ENCODE measurements at places on chromosomes 5 and 9. TPM values are rescaled to one million over a fixed set of nuclear protein-coding genes. Genes with fewer than 3 reads are reported as not detected.
A peak's percentile ranks its signal among the peaks of the same experiment; 100 is the strongest.

DNA sequence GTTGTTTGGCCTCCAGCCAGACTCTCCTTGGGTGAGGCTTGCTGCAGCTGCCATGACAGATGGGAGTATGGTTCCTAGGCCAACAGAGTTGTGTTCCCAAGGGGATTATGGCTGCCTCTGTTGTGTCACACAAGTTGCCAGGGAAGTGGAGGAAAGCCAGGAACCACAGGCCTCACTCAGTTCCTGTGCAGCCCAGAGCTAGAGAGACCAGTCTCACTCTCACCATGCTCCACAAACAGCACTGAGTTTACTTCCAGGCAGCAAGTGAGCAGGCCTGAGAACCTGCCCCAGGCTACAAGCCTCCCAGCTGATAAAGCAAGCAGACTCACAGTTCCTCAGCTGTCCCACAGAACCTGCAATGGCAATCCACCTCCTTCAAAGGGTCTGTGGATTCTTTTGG, 273.6 kb upstream of the TAS2R1 start:
- DNase-seq, result no peak
- no peaks in the 10 kb centered on the region for H3K36me3 ChIP-seq
- no peak overlapping the region for H3K27ac ChIP-seq
- no peak overlapping the region for H3K4me3 ChIP-seq

DNA sequence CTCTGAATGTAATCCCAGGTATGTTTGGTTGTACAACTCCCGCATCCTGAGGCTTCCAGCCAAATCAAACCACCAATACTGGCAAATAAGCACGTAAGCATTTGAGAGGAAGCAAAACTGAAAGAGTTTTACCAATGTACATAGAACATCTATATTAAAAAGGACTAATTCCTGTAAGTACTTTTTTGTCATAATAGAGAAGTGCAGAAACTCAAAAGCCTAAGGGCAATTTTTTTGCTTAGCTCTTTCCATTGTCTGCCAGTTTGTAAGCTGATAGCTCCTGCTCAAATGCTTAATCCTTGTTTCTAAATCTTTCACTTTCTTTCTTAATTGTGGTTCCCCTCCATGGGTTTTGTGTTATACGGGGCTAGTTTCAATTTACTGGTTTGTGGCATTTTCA, 1151.8 kb downstream of the CDH12 start:
- no peak overlapping the region for H3K27ac ChIP-seq
- no peaks in the 10 kb centered on the region for H3K36me3 ChIP-seq
- H3K4me1 ChIP-seq, result no peaks in the 10 kb centered on the region
- H3K4me3 ChIP-seq, result no peak overlapping the region

- DNase-seq, result peak; percentile 82
- H3K27ac ChIP-seq, result peak overlapping the region; percentile 95
- peaks cover 40% of the 10 kb centered on the region for H3K4me1 ChIP-seq
- no peaks in the 10 kb centered on the region for H3K27me3 ChIP-seq
- H3K36me3 ChIP-seq, result peaks cover 4% of the 10 kb centered on the region
These were observed 724 bp downstream of the PRRC2B start for GRCh38 chr9:131394464-131395156.

- H3K27ac ChIP-seq, result no peak overlapping the region
- DNase-seq, result no peak
- no peaks in the 10 kb centered on the region for H3K36me3 ChIP-seq
- no peaks in the 10 kb centered on the region for H3K4me1 ChIP-seq
- no peaks in the 10 kb centered on the region for H3K27me3 ChIP-seq
These were observed 280.3 kb upstream of the CDH9 start for GRCh38 chr5:27318701-27319100.

GRCh38 chr9:108836319-108836718, 19.5 kb downstream of the ACTL7B start:
- no peaks in the 10 kb centered on the region for H3K36me3 ChIP-seq
- peaks cover 8% of the 10 kb centered on the region for H3K4me1 ChIP-seq
- no peak overlapping the region for H3K4me3 ChIP-seq
- H3K27me3 ChIP-seq, result no peaks in the 10 kb centered on the region
- H3K27ac ChIP-seq, result no peak overlapping the region

DNA sequence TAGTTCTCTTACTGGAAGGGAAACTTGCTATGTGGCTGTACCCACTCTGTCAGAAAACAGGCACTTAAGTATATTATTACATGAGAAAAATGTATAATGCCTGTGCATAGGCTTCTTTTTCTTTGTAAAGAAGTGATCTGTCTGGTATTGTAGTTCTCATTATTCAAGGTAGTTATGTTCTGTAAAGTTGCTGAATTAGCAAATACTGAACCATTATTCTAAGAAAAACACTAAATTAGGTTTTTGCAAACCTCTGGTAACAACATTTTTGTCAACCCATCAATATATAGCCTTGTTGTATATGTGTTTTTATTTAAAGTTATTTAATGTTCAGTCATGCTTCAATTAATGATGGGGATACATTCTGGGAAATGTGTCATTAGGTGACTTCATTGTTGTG, 8.8 kb downstream of the RAD17 start:
- no peak overlapping the region for H3K27ac ChIP-seq
- no peaks in the 10 kb centered on the region for H3K27me3 ChIP-seq
- no peak overlapping the region for H3K4me3 ChIP-seq
- H3K4me1 ChIP-seq, result peaks cover 2% of the 10 kb centered on the region
- DNase-seq, result no peak
- H3K36me3 ChIP-seq, result peaks cover 9% of the 10 kb centered on the region

DNA sequence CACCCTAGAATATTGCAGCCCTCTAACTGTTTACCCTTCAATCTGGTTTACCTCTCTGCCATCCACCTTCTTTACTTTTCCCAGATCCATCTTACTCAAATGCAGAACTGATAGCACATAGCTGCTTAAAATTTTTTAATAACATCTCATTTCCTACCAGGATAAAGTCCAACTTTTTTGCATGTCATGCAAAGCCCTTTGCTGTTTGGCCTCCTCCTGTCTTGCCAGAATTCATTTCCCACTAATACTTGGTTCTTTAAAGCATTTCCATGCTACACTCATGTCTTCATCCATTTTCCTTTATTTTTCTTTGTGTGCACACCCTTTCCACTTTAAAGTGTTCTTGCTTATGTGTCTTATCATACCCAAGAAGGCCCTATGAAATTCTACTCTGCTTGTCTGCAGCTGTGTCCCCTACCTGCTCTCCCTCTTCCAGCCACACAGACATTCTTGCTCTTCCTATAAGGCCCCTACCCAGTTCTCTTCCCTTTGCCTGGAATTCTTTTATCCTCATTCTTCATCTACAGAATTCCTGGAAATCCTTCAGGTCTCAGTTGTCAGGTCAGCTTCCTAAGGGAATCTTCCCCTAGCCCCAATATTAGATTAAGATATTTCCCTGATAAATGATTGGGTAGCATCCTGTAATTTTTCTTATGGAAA, 50.3 kb downstream of the TLE4 start:
- H3K27ac ChIP-seq, result no peak overlapping the region
- peaks cover 19% of the 10 kb centered on the region for H3K36me3 ChIP-seq
- peaks cover 32% of the 10 kb centered on the region for H3K4me1 ChIP-seq
- no peak for DNase-seq
- H3K27me3 ChIP-seq, result no peaks in the 10 kb centered on the region

GRCh38 chr9:2012347-2012746, 2.8 kb upstream of the SMARCA2 start:
- H3K4me3 ChIP-seq, result peak overlapping the region; percentile 15
- peaks cover 22% of the 10 kb centered on the region for H3K4me1 ChIP-seq
- peaks cover under 1% of the 10 kb centered on the region for H3K36me3 ChIP-seq
- no peak overlapping the region for H3K27ac ChIP-seq

GRCh38 chr9:132230605-132231004, 68.7 kb downstream of the NTNG2 start:
- no peak for DNase-seq
- H3K36me3 ChIP-seq, result no peaks in the 10 kb centered on the region
- peaks cover 2% of the 10 kb centered on the region for H3K27me3 ChIP-seq
- H3K4me1 ChIP-seq, result peaks cover 2% of the 10 kb centered on the region
- H3K27ac ChIP-seq, result no peak overlapping the region

GRCh38 chr5:173480896-173481295, 135.6 kb downstream of the BOD1 start:
- no peak overlapping the region for H3K4me3 ChIP-seq
- H3K36me3 ChIP-seq, result no peaks in the 10 kb centered on the region
- DNase-seq, result no peak
- H3K27ac ChIP-seq, result no peak overlapping the region

DNA sequence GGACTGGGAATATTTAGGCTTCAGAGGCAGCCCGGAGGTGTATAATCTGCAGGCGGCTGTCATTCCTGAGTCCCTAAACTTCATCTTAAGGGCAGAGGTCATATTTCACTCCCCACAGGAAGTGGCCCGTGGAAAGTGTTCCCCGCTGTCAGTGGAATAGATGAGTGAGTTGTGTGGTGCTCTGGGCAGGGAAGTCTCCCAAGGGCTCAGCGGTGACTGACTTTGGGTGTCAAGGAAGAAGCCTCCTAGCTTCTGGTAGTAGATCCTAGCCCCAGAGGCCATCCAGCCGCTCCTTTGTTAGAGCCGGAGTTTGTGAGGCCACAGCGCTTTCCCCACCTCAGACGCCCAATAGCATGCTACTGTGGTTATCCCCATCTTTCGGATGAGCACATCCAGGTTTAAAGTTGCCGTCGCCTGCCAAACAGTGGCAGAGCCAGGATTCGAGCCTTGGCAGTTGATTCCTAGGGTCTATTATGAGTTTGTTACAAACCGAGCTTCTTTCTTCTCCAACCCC, 38.9 kb upstream of the TIFAB start:
- no peak for DNase-seq
- H3K4me3 ChIP-seq, result no peak overlapping the region
- H3K27ac ChIP-seq, result no peak overlapping the region
- H3K36me3 ChIP-seq, result no peaks in the 10 kb centered on the region

DNA sequence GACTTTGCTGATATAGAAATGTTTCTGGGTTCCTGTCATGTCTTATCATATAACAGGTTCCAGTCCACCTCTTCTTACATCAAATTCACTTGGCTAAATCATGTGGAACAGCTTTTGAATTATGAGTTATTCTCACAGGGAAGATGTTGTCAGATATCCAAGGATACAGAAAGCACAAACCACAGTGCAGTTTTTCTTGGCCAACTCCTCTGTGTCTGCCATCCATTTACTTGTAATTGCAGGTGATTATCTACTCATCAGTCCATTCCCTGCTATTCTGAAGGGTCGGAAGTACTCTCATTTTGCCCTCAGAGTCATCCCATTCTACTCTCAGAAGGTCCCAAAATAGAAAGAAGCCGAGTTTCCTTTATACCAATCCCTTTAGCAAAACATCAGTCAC, 10.0 kb downstream of the MARCHF11 start:
- no peak overlapping the region for H3K4me3 ChIP-seq
- DNase-seq, result no peak
- H3K4me1 ChIP-seq, result no peaks in the 10 kb centered on the region
- H3K27ac ChIP-seq, result no peak overlapping the region
- no peaks in the 10 kb centered on the region for H3K36me3 ChIP-seq
- H3K27me3 ChIP-seq, result no peaks in the 10 kb centered on the region

DNA sequence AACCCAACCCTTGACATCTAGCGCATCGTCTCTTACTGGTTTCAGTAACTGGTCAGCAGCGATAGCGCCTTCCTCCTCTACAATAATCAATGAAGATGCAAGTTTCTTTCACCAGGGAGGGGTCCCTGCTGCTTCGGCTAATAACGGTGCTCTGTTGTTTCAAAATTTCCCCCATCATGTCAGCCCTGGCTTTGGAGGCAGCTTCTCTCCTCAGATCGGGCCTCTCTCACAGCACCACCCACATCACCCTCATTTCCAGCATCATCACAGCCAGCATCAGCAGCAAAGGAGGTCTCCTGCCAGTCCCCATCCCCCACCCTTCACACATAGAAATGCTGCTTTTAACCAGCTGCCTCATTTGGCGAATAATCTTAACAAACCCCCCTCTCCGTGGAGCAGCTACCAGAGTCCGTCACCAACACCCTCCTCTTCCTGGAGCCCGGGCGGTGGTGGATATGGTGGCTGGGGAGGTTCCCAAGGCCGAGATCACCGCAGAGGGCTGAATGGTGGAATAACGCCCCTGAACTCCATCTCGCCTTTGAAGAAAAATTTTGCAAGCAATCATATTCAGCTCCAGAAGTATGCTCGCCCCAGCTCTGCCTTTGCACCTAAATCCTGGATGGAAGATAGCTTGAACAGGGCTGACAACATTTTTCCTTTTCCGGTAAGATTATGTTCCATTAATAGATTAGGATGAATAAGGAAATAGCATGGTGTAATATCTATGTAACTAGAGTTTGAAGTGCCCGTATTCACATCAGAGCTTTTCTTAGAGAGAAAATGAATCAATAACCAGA, 2.2 kb downstream of the CPEB4 start:
- peak overlapping the region; percentile 62 for H3K4me3 ChIP-seq
- peaks cover 39% of the 10 kb centered on the region for H3K4me1 ChIP-seq
- peaks cover 12% of the 10 kb centered on the region for H3K36me3 ChIP-seq
- H3K27ac ChIP-seq, result no peak overlapping the region
- DNase-seq, result no peak

- H3K36me3 ChIP-seq, result no peaks in the 10 kb centered on the region
- no peak overlapping the region for H3K27ac ChIP-seq
- no peak for DNase-seq
- H3K4me3 ChIP-seq, result no peak overlapping the region
These were observed 13.3 kb downstream of the ABO start for GRCh38 chr9:133261753-133262120.

DNA sequence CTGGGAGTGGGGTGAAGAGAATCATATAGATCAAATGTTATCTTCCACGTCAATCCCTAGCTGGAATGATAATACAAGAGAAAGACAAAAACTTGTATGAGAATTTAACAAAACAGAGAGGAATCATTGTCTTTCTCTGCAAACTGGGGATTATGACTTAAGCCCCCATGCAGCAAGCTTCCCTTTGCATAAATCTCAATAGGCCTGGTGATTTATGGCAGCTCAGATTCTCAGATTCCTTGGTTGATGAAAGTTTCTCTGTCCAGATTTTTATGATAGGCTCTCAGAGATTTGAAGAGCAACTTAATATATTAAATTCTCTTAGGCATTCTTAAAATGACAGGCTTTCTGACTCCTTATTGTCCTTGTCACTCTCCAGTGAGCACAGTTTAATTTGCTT, 56.0 kb downstream of the RASGRF2 start:
- H3K36me3 ChIP-seq, result peaks cover 16% of the 10 kb centered on the region
- no peaks in the 10 kb centered on the region for H3K27me3 ChIP-seq
- H3K4me1 ChIP-seq, result peaks cover 23% of the 10 kb centered on the region
- no peak for DNase-seq
- H3K4me3 ChIP-seq, result no peak overlapping the region

GRCh38 chr5:10856683-10857337, 95.8 kb upstream of the DAP start:
- no peaks in the 10 kb centered on the region for H3K4me1 ChIP-seq
- no peak overlapping the region for H3K27ac ChIP-seq
- no peak overlapping the region for H3K4me3 ChIP-seq
- H3K36me3 ChIP-seq, result no peaks in the 10 kb centered on the region
- peak; percentile 49 for DNase-seq

SLC23A1 gene
- 1.3 TPM for total RNA-seq

TRIM14 gene
- total RNA-seq, result 108 TPM

PCDHB14 gene
- total RNA-seq, result 0.06 TPM

IFNB1 gene
- 0.37 TPM for total RNA-seq

All from activated naive CD8-positive, alpha-beta T cell treated with anti-CD3 and anti-CD28 coated beads, Interleukin-2, amount 10 ng/mL, durations not matched to agents 7 days and 5 days (primary cell).